ENCODE measurements at places on chromosomes 2 and 18.

- DNase-seq: no peak
These were observed 871.0 kb downstream of the EPHA4 start for GRCh38 chr2:220701115-220701514.

- no peak for DNase-seq
These were observed 147.2 kb downstream of the MGAT5 start for GRCh38 chr2:134401081-134401497.

- no peak for DNase-seq
These were observed 46.2 kb upstream of the SERPINE2 start for GRCh38 chr2:224085246-224085645.

GRCh38 chr2:211391189-211391567, 834.8 kb downstream of the CPS1 start:
- DNase-seq: no peak

GRCh38 chr18:61883547-61883946, 9.3 kb downstream of the RNF152 start:
- no peak for DNase-seq

DNA sequence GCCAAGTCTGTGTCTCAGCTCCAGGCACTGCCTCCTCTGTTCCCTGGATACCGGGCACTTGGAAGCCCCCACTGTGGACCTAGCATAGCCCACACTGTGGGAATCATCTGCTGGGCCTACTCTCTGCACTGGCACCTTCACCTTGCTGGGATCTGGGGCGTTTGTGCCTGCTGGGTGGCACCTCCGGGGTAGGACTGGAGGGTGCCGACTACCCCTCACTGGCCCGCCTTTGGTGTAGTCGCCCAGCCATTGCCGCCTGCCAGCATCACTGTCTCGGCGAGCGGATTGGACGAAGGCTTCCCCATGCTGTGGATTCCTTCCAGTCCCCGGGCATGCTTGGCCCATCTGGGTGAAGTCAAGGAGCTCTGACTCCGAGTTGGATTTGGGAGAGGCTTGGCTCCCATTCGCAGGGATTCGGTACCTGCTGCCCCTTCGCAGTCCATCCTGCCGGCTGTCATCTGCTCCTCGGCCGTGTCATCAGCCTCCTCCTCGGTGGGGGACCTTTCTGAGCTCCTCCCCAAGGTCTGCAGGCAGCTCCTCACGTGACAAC, 180.6 kb upstream of the HDAC4 start:
- DNase-seq: no peak

GRCh38 chr18:40653682-40654081, 1301.4 kb upstream of the PIK3C3 start:
- no peak for DNase-seq
